ENCODE measurements at places on chromosomes 1 and 21.

DNA sequence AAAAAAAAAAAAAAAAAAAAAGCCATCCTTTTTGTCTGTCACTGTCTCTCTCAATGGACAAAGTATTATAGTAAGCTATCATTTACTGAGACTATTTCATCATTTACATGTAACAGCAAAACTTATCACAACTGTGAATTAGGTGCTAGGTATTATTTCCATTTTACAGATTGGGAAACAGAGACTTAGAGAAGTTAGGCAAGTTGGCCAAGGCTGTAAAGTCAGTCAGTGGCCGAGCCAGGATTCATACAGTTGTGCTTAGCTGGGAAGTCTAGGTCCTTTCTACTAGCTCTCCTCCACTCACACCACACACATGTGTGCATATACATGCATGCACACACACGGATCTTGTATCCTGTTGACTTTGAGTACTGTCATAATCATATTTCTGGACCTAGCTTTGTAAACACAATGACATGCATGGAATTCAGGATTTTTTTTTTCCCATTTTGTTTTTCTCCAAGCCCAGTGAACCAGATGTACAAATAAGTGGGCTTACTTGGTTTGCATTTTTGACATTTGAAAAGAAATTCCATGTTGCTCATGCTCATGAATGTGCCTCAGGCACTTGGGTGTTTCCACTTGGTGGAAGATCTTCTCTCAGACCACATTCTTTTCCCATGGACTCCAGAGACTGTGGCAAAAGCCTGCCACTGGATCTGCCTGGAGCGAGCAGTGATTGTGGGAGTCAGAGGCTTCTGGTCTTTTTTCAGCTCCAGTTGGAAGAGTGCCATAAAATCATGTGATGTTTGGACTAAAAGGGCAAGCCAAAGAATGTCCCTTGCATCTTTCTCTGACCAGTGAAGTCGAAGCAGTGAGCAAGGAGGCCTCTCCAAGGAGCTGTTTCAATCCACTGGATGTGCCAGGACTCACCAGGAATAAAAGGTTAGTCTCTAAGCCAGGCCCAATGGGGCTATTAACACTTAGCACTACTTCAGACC is 61.7 kb upstream of the DNAJC6 start:
- no peak for DNase-seq

- DNase-seq, result no peak
Observed at GRCh38 chr1:80170811-80171485, 1164.4 kb upstream of the ADGRL4 start.

DNA sequence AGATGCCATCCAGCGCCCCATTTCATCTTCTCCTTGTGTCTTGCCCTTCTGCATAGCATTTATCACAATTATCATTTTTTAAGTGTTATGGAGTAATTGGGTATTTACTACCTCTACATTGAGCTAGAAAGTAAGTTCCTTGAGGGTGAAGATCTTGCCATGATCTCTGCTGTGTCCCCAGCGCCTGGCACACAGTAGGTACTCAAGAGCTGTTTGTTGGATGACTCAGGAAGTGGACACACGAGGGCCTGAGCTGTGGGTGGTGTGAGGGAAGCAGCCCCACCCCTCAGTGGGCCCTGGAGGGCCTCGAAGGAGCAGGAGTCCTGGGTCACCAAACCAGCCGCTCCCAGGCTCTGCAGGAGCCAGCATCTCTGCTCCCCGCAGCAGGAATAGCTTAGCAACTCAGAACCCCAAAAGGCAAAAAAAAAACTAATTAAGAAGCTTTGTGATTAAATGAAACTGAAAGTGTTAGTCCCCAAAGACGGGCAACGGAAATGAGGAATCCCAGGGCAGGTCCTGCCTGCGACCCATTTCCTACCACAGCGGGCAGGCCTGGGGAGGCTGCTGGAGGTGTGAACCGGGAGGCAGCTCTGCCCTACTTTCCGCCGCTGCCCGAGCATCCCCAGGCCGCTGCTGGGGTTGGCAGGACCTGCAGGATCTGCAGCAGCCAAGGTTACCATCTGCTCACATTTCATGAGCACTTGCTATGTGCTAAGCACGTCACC is 87.7 kb downstream of the LACTBL1 start:
- no peak for DNase-seq

GRCh38 chr1:203591626-203592025 is 35.0 kb upstream of the ATP2B4 start:
- no peak for DNase-seq

DNA sequence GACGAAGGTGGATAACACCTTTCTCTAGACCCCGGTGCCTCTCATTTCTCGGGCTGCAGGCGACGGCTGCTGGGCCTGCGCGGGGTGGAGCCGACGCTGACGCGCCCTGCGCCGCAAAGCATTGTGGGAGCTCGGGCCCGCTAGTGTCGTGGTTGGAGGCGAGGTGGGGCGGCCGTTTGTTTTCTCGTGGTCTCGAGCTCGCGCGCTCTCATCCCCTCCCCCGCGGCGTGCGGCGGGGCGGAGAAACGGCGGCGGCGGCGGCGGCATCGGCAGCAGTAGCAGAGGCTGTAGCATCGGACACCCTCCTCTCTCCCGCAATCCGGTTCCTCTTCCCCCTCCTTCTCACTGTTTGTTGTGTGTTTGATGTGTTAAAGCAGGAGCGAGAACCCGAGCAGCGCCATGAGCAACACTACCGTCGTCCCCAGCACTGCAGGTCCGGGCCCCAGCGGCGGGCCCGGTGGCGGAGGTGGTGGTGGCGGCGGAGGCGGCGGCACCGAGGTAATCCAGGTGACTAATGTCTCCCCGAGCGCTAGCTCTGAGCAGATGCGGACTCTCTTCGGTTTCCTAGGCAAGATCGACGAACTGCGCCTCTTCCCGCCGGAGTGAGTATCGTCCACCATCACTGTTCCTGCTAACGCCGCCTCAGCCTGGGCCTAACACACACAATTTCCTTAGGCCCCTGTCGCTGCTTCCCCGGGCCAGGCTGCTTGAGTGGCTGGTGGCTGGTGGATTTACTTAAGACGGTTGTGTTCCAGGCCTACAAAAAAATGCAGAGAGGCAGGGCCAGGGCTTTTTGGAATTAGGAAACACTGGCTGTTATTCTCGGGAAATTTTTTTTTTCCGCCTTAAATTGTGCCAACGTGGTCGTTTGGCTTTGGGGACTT is at the start of gene SRSF11:
Gene SRSF11 (plus strand): TSS at position 143 of the 884 bp plus-strand sequence. CDS start 257 bp downstream, at position 400.
- peak; percentile 91 for DNase-seq

DNA sequence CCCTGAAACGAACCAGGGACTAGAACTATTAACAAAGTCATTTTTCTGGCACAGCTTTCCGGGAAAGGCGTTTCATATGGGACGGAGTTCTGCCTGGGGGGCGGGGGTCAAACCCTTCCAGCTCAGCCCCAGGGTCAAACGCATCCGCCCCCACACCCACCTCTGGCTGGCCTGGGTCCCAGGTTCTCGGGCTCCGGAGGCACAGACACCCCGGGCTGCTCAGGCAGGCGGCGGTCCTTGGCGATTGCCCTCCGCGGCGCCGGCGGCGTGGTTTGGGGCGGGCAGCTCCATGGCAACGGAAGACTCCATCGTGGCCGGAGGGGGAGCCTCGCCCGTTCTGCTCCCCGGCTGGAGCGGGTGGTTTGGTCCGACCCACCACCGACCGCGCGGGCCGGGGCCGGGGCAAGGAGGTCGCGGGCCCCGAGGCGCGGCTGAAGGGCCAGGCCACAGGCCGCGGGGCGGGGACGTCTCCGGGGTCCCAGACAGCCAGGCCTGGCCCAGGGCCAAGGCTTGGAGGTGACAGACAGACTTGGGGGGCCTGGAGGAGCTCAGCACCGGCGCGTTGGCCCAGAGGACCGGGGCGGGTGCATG is at the start of gene CFAP74:
Gene CFAP74 (minus strand): TSS at position 246 of the 591 bp plus-strand sequence. CDS start 12,830 bp downstream, outside the sequence.
- no peak for DNase-seq

DNA sequence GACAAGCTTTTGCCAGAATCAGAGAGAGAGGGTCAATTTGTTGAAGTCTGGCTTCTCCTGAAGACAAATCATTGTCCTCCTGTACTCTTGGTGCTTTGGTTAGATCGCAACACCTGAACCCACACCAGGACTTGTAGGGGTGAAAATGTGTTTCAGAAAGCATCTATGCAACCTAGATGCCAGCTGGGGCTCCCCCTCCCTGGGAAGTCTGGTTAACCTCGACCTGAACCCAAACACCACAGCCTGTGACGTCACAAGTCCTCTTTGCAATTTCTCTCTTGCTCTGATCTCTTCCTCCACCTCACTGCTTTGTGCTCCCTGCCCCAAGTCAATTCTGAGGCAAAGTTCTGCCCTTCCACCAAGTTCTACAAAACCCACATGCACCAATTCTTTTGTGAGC is 42.8 kb upstream of the USP24 start:
- DNase-seq, result peak; percentile 37

GRCh38 chr1:71080739-71081696 is at the start of gene ZRANB2:
ZRANB2 (minus strand) TSS chr1:71081035; CDS start chr1:71080995, 40 bp downstream.
- DNase-seq, result peak; percentile 64

- DNase-seq, result no peak
Observed at GRCh38 chr1:211566431-211567025, 12.4 kb downstream of the SLC30A1 start.

GRCh38 chr1:200029822-200030152 is 2.3 kb downstream of the NR5A2 start:
- DNase-seq, result no peak

GRCh38 chr1:188708795-188709535 is 1768.7 kb downstream of the BRINP3 start:
- DNase-seq, result no peak

GRCh38 chr1:6414443-6414844 is 5.3 kb downstream of the HES2 start:
- DNase-seq, result no peak

- DNase-seq, result no peak
Observed at GRCh38 chr1:235504122-235504493, at the start of gene B3GALNT2. B3GALNT2 (minus strand) TSS chr1:235504452; CDS start chr1:235504252, 200 bp downstream.

GRCh38 chr1:27153549-27153886 is 1.4 kb downstream of the SLC9A1 start:
- DNase-seq, result no peak

DNA sequence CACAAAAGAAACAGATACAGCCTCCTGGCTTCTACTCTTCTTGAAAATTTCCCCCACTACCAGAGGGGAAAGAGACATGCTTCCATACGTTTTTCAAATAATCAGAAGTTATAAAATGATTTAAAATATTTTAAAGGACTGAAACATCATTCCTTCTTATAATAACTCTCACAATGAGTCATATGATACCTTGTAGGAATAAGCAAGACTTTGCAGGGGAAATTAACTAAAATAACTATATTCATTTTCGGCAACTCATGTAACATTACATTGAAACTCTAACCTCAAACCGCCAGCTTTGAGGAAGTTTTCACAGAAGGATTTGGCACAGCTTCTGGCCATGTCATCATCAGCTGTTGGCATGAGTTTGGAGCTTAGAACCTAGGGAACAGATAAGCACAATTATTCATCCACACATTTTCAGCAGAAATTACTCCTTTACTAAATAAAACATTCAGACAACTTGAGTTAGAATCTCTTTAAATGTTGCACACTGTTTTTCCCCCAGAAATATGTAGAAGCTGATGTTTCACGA is 85.9 kb downstream of the USP24 start:
- DNase-seq, result no peak

DNA sequence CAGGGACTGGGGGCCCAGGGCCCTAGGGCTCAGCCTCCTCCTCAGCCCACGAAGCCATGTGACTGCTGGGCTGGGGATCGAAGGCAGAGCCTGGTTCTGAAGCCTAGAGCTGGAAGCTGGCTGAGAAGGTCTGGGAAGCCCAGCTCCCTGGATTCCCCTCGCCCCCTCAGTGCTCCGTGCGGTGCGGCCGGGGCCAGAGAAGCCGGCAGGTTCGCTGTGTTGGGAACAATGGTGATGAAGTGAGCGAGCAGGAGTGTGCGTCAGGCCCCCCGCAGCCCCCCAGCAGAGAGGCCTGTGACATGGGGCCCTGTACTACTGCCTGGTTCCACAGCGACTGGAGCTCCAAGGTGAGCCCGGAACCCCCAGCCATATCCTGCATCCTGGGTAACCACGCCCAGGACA is 9.1 kb downstream of the ADAMTSL4 start:
- DNase-seq, result no peak

DNA sequence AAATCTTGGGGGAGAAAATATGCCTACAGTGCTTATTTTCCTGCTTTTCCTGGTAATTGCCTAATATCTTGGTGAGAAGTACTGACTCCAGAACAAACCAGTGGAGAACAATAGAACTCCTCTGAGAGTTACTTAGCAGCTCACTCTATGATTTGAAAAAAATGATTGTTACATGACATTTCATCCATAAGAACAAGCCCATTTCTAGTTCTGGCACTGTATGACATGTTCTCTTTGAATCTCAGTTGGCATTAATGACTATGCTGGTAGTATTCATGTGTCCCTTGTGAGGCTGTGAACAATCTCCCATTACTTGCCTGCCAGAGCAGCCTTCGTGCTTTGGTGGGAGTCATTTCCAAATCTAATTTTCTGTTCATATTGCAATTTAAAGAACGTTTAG is 58.0 kb downstream of the CLIC4 start:
- no peak for DNase-seq

DNA sequence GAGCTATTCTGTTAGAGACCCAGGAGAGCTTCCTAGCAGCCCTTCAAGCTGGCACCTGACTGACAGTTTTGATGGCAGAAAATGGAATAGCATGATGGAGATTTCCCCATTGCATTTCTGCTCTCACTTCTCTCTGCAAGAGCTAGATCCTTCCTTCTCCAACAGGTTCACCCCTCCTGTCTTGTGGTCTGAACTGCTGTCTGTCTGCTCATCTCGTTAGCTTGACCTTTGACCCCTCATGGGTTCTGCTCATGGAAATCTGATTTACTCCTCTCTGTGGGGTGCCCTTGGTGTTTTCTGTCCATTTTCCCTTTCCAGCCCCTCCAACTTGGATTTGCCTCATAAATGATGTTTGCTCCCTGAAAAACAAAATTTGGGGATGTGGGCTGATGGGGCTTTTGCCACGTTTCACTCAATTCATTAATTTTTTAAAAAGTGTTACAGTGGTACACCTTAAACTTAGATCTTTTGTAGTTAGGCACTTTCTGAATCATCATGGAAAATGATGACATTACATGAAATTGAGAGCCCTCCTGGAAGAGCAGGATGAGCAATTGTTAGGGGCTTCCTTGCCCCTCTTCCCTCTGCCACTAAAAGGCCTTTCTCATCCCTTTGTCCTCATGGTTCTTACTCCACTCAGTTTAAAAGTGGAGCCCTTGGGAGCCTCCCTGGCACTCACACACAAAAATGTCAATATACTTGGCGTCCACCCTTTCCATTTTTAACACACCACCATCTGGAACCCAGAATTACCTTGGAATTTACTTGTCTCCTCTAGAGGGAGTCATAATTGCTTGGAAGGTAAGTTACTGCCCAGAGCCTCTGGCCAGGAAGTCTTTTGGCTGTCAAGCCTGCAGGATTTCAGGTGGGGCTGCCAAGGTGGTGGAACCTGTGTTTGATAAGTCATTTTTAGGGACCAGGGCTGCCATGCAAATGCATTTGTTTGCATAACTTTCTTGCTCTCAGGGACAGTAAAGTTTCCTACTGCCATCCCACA is 31.9 kb upstream of the IL19 start:
- DNase-seq, result no peak

Data from activated CD8-positive, alpha-beta memory T cell treated with anti-CD3 and anti-CD28 coated beads for 48 hours (primary cell).